ENCODE measurements at places on chromosomes 3 and 15.

GRCh38 chr3:71355862-71356261 is 227.7 kb downstream of the FOXP1 start:
- DNase-seq: no peak

GRCh38 chr3:7876741-7877297 is 624.8 kb upstream of the LMCD1 start:
- DNase-seq: no peak

GRCh38 chr3:43695863-43696262 is 5.1 kb downstream of the ABHD5 start:
- no peak for DNase-seq

DNA sequence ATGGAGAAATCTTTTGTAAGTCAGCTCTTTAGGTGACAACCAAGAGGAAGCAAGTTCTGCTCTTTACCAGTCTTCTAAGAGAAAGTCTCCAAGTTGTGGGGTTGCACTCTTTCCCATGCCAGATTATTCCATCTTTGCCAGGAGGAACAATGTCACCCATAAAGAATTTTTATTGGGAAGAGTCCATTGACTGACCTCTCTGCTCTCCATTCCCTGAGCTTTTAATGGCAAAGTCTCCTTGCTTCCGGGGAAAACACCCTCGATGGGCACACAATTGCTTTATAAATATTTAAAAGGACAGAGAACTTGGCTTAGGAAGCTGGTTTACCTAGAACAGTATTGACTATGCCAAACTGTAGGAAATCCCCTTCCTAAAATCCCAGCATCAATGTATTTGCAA is 19.9 kb upstream of the UBE2E1 start:
- DNase-seq: no peak

GRCh38 chr15:49688135-49688790 is 67.4 kb downstream of the DTWD1 start:
- no peak for DNase-seq

GRCh38 chr3:18423401-18424212 is 1.5 kb downstream of the SATB1 start:
- peak; percentile 5 for DNase-seq

- DNase-seq: peak; percentile 5
These were observed 74.6 kb downstream of the PRICKLE2 start for GRCh38 chr3:64150623-64151207.

- DNase-seq: no peak
These were observed 115.6 kb downstream of the OCA2 start for GRCh38 chr15:27983496-27983895.

- no peak for DNase-seq
These were observed 464.9 kb downstream of the TAFA4 start for GRCh38 chr3:68467465-68467864.

- no peak for DNase-seq
These were observed 7.5 kb upstream of the APOD start for GRCh38 chr3:195591220-195591619.

DNA sequence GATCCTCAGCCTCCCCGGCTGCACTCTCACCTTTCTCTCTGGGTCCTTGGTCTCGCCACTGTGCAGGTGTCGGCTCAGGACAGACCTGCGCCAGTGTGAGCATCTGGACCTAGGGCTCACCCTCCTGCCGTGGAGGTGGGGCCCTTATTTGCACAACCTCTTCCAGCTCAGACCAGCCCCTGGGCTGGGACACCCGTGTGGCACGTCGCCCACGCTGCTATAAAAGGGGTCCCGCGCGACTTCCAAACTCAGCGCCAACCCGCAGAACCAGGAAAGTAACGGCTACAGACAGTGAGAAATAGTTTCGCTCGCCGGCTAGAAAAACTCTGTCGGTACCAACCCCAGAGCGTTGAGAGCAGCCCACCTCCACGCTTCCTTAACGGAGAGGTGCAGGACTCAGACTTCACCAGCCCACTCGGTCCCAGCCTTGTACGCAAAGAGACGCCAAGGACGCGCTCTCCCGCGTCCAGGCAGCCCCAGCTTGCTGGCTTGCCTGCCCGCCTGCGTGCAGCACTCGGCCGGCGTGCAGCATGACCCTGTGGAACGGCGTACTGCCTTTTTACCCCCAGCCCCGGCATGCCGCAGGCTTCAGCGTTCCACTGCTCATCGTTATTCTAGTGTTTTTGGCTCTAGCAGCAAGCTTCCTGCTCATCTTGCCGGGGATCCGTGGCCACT is at the start of the genes DUOX2 and DUOXA2:
Gene DUOX2, minus strand, starts transcription at position 97 of the 675 bp plus-strand sequence. CDS start 761 bp downstream, outside the sequence.
Gene DUOXA2, plus strand, starts transcription at position 251 of the 675 bp plus-strand sequence. Its CDS starts 280 bp downstream, at position 531.
- no peak for DNase-seq

- DNase-seq: no peak
These were observed 180.8 kb downstream of the KCNAB1 start for GRCh38 chr3:156300929-156301840.

- DNase-seq: peak; percentile 75
These were observed 90.0 kb upstream of the ANKRD34C start for GRCh38 chr15:79192462-79193036.

DNA sequence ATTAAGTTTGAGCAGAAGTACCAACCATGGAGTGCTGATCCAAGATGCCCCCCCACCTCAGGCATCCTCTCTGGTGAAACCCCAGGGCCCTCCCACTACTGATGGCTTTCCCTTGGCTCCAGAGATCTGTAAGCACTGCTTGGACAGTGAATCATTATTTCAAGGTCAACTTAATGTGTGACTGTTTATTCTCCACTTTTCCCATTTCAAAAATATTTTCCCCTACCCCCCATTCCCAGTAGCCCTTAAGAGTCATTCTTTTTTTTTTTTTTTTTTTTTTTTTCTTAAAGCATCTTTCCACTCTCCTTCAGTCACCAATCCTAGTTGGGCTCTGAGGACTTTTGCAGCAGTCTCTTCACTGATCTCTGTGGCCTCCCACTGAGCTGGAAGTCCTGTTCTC is 82.6 kb downstream of the PCCB start:
- no peak for DNase-seq

- no peak for DNase-seq
These were observed 12.3 kb upstream of the CTDSPL start for GRCh38 chr3:37849146-37849923.

DNA sequence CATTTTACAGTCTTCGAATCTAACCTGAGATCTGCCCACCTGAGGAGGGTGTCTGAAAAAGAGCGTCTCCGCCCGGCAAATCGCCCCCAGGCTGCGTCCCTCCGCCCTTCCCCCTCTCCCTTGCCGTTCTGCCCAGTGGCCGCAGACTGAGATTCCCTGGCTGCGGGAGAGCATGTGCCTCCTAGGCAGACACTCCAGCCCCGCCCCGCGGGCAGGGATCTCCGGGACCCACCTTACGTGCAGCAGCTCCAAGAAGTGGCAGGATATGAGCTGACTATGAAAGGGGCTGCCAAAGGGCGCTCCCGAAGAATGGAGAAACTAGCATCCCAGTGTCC is 2.7 kb upstream of the WNT5A start:
- DNase-seq: no peak

DNA sequence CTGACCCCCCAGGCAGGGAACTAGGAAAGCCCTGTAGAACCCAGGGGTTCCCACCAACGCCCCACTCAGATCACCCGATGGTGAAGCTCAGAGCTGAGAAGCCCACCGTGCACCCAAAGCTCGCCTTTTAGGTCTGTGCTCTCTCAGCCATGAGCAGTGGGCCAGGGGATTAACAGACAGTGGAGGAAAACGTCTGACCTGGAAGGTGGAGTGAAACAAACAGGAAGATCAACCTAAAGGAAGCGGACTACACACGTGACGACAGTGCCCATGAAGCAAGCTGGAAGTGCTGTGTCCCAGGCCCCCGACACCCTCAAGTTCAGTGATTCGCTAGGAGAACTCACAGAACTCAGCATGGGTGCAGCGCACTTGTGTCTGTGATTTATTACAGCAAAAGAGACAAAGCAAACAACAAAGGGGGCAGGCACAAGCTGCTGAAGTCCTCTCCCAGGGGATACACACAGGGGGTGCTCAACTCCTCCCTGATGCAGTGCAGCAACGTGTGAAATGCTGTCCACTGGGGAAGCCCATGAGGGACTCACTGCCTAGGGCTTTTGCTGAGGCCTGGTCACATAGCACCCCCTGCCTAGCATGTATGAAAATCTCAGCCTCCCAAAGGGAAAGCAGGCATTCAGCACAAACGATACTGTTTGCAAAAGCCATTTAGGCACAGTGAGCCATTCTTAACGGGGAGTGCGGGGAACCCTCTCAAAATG is 43.5 kb downstream of the CFAP92 start:
- DNase-seq: no peak

- DNase-seq: no peak
These were observed 622.2 kb downstream of the ZPLD1 start for GRCh38 chr3:103057003-103057402.

DNA sequence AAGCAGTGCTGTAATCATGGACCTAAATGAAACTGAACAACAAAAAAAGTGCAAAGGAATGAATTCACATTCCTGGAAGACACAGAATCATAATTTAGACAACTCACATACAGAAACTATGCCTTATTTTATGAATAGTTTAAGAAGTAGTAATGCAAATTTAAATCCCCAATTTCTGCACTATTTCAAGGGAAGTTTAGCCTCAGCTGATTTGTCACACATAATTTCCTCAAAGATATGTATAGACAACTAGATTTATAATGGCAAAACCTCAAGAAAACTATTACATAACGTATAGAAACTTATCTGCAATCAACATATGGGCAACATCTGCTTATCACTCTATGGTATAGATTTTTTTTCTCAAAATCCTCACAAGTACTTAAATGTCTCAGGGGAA is 7.8 kb upstream of the PTX3 start:
- DNase-seq: no peak

DNA sequence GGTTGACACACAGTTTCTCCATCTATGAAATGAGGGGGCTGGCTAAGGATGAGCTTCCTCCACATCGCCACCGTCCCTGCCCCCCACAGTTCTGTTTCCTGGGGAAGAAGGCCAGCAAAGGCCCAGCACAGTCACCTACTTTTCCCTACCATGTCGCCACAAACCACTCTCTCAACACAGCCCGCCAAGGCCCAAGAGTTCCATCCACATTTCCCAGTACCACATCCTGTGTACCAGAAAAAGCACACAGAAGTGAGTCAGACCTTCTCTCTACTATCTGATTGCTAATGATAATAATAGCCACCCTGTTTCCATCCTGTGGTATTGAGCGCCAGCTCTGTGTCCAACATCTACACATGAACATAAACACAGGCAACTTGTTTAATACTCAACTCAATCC is 30.3 kb upstream of the C15orf39 start:
- DNase-seq: no peak

DNA sequence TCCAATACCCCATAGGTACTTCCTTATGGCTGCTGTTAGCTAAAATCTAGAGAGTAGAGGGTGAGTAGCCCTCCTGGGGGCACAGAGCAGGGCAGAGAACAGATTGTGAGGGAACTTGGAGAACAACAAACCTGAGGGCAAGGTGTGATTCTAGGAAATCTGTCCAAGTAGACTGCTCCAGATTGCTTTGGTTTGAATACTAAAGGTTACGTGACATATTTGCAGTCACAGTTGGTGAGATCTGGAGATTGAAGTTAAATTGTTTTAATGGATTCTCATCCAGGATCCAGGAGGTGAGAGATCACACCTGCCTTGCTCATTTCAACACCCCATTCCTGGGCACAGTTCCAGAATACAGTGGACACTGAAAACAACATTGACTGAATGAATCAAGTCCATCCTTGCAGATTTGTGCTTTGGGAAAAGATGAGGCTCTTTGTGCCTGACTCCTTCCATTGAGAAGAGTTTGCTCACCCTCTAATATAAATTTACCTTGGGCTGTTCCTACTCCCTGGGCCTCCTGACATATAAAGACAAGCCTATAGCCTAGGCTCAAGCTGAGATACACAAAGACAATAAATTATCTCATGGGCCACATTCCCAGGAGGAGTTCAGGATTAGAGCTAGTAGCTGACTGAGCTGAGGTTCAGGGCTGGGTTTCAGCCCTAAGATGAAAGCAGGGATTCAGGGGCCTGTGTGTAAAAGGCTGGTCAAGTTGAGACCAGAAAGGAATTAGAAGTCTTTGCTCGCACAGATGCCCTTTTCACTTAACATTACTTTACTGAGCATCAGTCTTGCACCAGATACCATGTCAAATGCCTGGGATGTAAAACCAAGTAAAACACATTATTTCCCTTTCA is 400.9 kb upstream of the MCTP2 start:
- no peak for DNase-seq

GRCh38 chr3:47416041-47416440 is 35.2 kb downstream of the PTPN23 start:
- peak; percentile 2 for DNase-seq

GRCh38 chr3:172315401-172316091 is 132.7 kb downstream of the GHSR start:
- DNase-seq: no peak

GRCh38 chr3:196735751-196736150 is 3.9 kb upstream of the PAK2 start:
- DNase-seq: no peak

DNA sequence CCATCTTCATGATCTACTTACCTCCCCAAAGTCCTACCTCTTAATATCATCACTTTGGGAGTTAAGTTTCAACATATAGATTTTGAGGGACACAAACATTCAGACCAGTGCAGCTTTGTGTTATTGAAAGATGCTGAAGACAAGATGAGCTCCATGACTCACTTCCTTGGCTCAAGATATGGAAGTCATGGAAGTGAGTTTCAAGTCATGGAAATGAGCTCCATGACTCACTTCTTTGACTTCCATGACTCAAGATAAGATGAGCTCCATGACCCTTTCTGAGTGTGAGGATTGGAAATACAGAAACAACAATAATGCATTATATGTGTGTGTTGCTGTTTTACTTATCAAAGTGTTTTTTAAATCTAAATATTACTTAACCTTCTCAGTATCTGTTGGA is 170.2 kb upstream of the TPRG1 start:
- no peak for DNase-seq

DNA sequence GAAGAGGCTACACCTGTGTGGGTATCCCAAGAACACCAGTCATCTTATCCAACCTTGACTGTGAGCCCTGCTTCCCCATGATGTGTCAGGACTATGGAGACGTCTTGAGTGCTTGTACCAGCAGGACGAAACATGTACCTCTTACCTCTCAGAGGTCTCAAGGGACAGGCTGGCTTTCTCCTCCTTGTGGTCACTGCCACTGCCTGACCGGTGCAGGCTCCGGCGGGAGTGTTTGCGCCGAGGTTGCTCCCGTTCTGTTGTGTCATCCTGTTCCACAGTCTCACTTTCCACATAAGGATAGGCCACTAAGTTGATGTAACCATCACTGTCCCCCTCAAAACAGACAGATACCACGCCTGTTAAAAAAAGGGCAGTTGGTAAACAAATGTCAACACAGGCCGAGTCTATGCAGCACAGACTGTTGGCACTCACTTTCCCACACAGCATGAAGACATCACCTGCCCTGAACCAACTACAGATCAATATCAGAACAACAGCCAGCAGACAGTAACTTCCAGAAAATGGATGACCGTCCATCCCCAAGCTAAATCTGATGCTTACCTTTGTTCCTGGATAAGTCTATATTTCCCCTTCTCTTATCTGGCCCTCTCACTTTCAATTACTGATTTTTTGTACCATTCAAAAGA is 14.4 kb upstream of the GMPPB start:
- no peak for DNase-seq

GRCh38 chr3:177591379-177591778 is 394.1 kb upstream of the TBL1XR1 start:
- DNase-seq: no peak

- no peak for DNase-seq
These were observed 18.0 kb upstream of the CLEC3B start for GRCh38 chr3:45008117-45008516.
